ENCODE measurements at places on chromosomes 3 and 15. TPM values are rescaled to one million over a fixed set of nuclear protein-coding genes. Genes with fewer than 3 reads are reported as not detected.
A peak's percentile ranks its signal among the peaks of the same experiment; 100 is the strongest.

DNA sequence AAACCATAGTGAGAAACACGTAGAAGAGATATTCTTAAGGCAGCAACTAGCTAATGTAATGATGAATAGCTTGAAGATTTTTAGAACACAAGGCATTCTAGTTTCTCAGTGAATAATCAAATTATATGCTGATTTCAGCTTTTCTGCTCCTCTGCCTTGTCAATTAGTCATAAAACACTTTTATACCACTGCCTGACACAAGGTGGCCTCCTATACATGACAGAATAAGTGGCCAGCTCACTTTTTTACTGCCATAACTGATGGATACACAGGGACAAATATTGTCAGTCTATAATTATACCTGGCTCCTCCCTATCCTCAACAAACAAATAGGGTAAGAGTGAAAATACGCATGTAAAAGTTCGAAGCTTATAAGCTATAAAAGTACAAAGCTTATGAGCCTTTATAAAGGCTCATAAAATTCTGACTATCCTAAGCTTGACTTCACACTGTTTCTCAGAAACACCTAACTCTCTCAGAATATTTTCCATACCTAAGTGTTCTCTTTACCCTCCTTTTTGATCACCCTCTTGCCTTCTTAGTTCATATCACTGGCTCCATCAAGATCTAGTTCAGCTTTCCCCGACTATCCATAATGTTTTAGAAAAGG lies 81.6 kb downstream of the HERC1 start:
- DNase-seq = peak; percentile 70

- no peak for DNase-seq
Measured at GRCh38 chr3:127467391-127467790, 123.1 kb downstream of the TPRA1 start.

DNA sequence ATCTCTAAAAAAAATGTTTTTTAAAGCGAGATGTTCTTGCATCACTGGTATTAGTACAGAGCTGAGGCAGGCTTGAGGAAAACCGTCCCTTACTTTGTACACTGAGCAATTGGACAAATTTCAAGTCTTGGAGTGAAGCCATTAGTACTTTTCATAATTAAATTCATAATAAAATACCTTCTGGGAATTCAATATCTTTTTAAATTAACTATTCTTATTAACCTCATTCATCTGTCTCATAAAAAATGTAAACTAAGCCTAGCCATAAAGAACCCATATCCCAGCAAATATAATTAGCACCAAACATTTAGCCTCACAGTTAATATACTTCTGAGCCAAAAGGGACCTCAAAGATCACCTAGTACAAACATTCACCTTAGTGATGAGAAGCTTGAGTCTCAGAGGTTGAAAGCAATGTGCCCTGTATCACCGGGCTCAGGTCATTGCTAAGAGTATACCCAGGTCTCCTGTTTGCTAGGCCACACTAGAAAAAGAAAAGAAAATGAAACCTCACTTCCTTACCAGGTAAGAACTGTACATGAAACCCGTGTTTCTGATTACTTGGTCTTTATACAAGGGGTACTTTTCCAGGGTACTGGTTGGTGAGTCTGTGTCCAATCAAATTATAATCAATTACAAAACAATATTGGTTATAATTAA lies 192.5 kb downstream of the ADAMTS9 start:
- DNase-seq = no peak

- no peak for DNase-seq
Measured at GRCh38 chr3:2851361-2851760, 258.8 kb downstream of the IL5RA start.

DNA sequence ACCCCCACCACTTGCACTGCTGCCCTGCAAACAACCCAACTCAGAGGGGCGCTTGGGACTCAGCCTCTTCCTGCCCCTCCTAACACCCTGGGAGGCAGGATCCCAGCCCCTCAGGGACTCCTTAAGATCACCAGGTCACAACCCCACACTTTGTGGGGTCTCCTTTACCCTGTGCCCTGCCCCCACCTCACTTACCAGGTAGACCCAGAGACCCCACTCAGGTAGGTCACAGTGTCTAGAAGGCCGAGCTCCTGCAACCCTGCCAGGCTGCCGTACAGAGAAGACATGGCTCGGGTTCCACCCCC lies 9.1 kb downstream of the PLA2G4F start:
- no peak for DNase-seq

The SV2B gene
- not detected for total RNA-seq

The ACKR2 gene
- total RNA-seq = 0.15 TPM

The CHRM5 gene
- total RNA-seq = not detected

The ERICH6 gene
- 0.18 TPM for total RNA-seq

DNA sequence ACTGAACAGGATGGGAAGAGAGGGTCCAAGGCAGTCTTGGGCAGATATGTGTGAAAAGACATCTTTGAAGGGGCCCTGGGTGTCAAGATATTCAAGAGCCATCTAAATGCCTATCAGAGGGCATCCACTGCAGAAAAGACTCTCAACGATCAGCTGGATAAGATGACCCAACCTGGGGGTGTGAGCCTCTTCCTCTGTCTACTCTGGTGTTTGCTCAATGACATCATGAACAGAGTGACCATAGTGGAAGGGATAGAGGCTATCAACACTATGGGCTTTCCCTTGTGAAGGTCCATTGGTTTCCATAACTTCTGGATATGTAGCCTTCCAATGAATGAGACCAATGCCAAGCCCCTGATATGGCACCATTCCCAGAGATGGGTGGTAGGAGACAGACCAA lies 42.1 kb downstream of the FAH start:
- no peak for DNase-seq

The NEK10 gene
- total RNA-seq = 1.1 TPM

The ZNF80 gene
- not detected for total RNA-seq

DNA sequence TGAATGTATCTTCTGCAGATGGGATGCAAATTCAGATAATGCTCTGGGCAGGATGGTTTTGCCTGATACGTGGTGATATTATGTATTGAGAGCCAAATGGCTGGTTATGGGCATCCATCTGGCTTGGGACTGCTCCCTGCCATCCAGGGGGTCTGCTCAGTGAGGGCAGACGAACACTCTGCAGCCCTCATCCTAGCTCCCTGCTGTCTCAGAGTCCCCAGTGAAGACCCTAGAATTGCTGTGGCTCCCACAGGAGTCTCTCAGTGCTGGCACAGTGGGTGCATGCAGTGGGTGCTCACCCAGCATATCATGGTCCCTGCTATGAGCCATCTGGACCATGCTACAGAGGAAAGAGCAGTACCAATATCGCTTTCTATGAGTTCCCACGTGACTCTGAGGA lies 10.3 kb downstream of the CX3CR1 start:
- DNase-seq = no peak

DNA sequence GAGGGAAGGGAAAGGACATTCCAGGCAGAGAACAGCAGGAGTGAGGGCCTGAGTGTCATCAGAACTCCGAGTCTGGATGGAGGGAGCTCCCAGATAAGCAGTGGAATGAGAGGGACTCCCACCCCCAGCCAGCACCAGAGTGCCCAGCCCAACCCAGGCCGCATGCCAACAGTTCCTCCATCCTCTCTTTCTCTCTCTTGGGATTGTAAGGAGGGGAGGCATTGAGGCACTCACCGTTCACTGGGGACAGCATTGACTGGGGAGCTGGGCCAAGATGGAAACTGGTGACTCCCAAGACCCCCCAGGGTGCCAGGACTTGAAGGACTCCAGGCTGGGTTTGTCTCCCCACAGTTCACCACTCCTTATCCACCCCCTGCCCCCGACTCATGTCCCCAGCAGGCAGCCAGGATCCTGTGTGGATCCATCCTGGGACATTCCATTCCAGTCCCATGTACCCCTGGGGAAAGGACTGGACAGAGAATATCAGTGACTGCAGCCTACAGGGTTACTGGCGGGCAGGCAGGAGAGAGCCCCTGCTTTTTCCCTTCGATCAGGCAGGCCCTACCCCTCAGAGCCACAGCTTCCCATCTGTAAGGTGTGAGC lies 15.7 kb downstream of the PTH1R start:
- DNase-seq = peak; percentile 31

The RHOV gene
- 1.2 TPM for total RNA-seq

DNA sequence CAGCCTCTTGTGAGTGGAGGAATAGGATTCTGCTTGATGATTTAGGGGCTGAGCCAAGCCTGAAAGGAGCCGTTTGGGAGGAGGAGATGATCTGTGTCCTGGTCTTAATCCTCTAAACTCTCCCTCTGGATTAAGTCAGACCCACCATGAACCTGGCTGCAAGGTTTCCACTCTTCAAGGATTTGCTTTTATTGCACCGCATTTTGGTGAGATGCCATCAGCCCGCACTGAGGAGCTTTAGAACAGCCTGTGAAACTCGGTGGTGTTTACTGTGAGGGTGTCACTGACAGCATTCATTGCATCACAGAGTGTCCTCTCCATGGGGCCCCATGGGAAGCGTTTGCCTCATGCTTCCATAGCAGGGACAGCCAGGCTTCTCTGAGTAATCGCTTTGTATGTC lies 59.2 kb downstream of the EPHB1 start:
- no peak for DNase-seq

GRCh38 chr3:18295171-18295920 lies 129.8 kb downstream of the SATB1 start:
- DNase-seq = peak; percentile 66

The FNDC3B gene
- total RNA-seq = 56.8 TPM

DNA sequence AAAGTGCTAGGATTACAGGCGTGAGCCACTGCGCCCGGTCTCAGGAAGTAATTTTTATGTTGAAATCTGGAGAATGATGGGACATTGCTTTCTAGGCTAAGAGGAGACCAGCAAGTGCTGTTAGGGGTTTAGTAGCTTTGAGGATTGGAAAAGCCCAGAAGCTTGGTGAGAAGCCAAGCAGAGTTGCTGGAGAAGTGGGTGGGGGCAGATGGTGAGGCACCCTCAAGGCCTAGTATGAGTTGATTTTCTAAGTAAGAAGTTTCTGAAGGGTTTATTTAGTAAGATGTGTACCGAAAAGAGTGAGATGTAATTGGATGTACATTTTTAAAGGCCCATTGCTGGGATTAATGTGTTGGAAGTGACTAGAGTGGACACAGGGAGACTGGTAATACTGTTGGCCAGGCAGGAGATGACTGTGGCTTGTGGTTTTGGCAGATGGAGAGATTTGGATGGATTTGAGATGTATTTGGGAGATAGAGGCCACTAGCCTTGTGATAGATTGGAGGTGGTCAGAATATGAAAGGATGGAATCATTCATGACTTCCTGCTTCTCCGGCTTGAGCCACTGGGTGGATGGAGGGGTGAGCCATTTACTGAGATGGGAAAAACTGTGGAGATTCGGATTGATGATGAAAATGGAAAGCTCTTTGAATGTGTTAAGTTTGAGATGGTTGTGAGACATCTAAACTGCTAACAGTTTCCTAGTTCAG lies 2.3 kb downstream of the LRRC28 start:
- no peak for DNase-seq
